AML-193 (cell line): ENCODE measurements at places on chromosomes 1 and 21.
A peak's percentile ranks its signal among the peaks of the same experiment; 100 is the strongest.

GRCh38 chr1:51203121-51203873, 32.8 kb upstream of the RNF11 start:
- DNase-seq = no peak

GRCh38 chr21:44428281-44428960, 26.9 kb upstream of the LRRC3 start:
- no peak for DNase-seq

DNA sequence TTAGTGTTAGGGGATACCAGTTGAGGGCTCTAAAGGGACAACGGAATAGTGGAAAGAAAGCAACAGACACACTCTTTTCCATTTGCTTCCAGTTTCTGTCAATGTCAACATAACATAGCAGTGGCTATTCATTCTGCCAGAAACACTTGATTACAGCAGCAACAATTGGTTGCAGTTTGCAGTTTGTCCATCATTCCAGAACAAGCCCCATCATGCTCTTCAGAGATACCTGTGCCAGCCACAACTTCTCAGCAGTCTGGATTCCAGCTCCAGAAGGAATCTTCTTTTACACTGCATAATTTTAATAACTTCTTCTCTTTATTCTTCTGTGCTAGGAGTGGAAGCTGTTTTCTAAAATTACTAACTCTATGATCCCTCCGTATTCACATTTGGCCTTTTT, 1521.4 kb downstream of the PLA2G4A start:
- no peak for DNase-seq

- DNase-seq = no peak
These were observed 3.4 kb downstream of the IGSF21 start for GRCh38 chr1:18110968-18111367.

DNA sequence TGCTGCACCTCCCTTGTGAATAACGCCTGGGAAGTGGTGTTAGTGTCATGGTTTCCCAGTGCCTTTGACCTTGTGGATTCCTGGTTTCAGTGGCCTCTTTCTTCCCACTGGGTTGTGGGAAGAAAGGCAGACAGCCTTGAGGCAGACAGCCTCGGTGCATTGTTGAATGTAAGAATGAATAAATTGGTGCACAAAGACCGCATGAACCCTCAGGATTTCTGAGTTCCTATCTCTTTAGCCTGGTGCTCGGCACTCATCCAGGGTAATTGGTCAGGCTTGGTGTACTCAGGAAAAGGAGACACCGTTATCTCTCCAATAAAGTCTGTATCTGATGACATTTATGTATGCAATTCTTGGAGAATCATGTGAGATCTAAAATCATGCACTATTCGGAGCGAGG, 5.1 kb downstream of the ZNF362 start:
- DNase-seq = no peak

GRCh38 chr1:207334337-207334736, 12.9 kb downstream of the CD55 start:
- no peak for DNase-seq

- peak; percentile 68 for DNase-seq
These were observed 3.4 kb upstream of the MARCKSL1 start for GRCh38 chr1:32339363-32339978.

DNA sequence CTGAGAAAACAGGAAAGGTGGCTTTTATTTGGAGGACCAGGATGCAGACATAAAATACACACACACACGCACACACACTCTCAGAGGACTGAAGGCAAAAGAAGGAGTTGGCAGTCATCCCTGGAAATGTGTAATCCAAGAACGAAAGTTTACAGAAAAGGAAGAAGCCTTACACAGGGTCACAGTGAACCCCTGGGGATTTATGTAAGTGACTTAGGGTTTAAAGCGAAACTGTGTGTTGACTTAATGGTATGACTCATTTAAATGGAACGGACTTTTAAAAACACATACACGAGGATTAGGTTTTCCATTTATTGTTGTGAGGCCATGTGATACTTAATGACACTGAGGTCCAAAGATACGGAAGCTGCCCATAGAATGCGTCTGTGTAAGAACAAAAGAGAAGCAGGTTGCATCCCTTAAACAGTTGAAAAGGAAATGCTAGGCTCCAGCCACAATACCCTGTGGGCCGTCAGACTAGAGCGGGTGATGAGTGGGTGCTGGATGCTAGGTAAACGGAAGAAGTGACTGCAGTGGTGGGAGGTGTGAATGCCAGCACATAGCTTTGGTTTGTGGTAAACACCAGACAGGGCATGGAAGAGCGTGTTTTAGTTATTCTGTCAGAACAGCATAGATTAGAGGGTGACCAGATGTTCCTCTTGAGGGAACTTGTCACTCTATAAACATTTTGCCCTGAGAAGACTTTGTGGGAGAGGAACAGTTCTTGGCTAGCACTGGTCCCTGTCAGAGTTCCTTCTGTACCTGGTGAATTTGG, 21.6 kb upstream of the BCL10 start:
- DNase-seq = no peak

DNA sequence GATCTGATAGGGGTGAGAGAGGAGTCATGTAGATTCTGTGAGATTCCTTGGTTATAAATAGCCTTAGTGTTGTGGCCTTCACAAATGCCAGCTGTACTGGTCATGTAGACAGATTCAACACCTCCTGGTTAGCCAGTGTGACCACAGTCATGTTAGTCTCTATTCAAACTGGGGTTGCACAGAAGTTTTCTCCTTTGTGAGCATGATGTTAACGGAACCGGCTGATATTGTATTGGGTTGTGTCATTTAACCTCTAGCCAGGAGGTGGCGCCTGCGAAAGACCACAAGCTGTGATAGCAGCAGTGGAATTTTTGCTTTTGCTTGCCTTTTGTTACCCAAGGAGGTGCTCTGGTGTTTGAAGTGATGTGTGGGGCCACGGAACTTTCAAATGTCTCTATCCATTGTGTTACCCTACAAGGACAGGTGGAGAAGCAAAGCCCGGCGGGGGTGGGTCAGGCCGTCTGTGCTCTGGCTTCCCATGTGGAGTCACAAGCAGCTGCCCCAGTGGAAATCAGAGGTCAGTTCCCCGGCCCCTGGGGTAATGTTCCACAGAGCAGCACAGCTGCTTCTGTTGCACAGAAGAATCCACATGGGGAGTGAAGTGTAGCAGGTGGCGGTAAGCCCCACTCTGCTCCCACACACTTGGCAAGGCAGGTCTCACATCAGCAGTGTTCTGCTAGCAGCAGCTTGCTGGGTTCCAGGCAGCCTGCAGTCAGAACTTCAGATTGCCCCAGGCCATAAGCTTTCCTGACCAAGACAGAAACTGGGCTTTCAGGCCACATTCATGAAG, 112.6 kb downstream of the ADAMTS1 start:
- DNase-seq = no peak

- DNase-seq = no peak
These were observed 300.0 kb downstream of the HHIPL2 start for GRCh38 chr1:222247811-222248310.

GRCh38 chr21:27326301-27326700, 359.4 kb upstream of the ADAMTS5 start:
- DNase-seq = no peak

DNA sequence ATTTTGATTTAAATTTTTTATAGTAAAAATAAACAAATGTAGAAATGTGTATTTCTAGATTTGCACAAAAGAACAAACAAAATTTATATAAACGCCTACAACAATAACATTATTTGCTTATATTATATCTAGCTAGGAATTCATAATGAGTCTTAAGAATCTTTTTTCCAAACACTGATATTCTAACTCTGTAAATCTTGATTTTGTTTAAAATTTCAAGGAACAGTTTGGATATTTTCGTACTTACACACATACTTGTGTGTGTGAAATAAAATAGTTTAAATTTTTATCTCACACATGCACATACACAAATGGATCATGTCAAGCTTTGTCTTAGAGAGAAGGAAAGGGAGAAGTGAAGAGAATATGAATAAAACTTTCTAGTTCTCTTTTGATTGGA, 868.1 kb downstream of the LTN1 start:
- DNase-seq = no peak

- no peak for DNase-seq
These were observed 7.0 kb upstream of the HIVEP3 start for GRCh38 chr1:41925712-41926111.

DNA sequence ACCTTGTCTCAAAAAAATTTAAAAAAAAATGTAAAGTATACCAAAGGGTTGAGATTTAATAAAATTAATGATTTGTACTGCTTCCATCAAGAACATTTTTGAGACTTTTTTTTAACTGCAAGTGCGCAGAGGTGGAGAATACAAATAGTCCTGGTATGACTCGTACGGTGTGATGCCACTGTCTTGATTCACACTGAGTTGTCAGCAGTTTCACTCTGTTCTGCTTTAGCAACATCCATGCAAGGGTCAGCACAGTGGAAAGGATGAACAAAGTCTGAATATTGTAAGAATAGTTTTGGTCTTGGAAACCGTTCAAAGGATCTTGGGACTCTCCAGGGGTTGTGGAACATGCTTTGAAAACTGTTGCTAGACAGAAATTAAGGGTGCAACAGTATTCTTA, 40.2 kb downstream of the EXO1 start:
- no peak for DNase-seq

DNA sequence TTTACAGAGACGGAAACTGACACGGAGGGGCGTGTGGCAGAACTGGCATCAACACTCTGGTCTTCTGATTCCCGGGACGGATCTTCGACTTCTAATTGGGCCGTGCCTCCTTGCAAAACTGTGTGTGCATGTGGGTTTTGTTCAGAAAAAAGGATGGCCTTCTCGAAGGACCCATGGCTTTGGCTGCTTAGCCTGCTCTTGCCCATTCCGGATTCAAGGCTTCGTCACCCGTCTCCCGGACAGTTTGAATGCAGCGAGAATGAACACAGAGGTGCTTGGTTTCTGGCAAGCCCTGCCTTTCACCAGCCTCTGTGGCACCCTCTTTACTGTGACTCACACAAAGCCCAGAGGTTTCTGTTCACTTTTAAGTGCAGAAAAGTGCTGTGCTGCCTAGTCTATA, 120.1 kb downstream of the PRDM2 start:
- no peak for DNase-seq

DNA sequence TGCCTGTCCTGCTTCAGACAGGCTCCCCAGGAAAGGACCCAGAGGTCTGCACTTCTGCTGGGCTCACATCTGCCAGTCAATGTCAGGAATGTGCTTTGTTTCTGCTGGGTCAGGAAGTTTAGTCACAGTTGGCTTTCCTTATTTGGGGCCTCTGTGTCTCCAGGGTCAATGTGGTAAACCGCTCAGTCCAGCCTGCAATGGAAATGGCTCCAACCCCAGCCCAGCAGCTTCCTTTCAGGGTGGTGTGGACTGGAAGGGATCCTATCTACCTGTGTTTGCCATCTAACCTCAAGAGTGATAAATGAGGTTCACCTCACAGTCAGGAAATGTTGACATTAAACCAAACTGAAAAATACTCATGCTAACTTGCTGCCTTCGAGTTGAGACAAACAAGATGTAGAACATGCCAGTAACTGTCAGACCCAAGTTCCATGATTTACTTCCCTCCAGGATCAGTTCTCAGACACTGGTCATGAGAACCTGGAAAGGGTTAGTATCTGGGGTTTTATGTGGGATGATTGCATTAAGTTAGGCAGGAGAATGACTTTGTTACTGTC, 20.3 kb downstream of the ENO1 start:
- peak; percentile 10 for DNase-seq

DNA sequence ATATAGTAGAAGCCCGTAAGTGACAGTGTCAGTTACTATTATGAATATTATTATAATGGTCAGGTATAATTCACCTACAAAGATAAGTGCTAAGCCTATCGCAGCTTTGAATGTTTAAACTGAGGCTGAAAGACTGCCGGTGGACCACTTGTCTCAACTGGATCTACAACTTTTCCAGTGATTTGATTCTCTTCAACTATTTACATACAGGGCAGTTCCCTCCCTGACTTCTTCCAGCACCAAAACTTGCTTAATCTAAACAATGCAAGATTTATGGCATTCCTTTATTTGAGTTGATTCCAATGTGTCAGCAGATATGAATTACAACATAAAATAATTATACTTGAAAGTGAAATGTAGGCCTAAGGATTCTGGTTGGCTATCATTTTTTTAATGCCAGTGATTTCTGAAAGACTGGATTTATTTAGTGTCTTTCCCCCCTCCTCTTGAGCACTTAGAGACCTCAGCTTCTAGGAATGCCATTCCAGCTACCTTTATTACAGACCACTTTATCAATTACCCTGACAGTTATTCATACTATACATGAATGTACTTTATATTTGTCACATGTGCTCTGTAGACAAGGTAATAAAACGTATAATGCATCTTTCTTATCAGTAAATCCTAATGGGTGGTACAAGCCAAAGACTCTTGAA, 153.3 kb upstream of the C8B start:
- DNase-seq = no peak

- DNase-seq = no peak
These were observed 60.8 kb upstream of the LBR start for GRCh38 chr1:225488676-225489075.

DNA sequence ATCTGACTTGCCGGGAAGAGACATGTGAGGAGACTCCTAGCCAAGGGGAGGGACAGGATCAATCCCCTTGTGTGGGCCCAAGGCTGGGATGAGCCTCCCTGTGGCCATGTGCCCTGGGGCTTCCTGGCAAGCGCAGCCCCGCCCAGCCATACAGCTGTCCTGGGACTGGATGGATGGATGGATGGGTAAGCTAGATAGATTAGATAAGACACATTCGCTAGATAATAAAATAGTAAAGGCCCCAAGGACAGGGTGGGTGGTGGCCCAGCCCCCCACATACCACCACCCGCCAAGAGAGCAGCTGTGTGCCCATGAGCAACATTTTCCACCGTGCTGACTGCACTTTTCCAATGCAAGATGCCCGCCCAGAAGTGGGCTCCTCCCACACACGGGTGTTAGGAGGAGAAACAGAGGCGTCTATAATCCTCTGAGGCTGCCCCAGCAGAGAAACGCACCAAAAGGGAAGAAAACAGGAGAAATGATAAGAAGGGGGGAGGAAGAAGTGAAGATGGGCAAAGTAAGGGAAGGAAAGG, 25.1 kb downstream of the ZBTB17 start:
- no peak for DNase-seq

DNA sequence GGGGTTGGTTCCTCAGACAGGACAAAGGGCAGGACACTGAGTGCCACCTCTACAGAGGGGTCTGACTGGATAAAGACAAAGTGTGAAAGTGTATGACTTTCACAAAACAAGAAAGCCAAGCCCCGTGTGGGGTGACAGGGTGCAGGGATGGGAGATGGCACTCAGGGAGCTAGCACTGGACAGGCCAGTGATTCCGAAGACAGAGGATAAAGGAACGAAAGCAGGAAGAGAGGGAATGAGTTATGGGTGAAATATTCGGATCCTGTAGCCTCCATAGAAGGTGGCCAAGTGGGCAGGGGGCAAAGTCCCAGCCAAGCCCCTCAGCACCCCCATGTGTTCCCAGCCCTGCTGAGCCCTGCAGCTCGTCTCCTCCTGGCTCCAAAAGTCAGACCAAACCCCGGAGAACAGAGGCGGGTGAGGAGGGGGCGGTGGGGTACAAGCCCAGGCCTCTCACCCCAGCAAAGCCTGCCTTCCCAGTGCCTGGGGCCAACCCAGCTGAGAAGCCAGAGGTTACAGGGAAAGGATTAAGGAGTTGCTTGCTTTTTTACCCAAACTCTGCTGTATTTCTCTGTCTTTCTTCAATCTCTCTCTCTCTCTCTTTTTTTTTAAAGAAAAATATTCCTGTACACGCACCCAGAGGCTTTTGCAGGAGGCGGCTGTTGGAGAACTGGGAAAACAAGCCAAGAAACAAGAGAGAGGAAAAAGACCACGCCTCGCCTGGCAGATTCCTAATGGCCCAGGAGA, 14.0 kb upstream of the WASF2 start:
- DNase-seq = no peak
